ENCODE measurements at places on chromosomes 2 and 18.
A peak's percentile ranks its signal among the peaks of the same experiment; 100 is the strongest.

GRCh38 chr2:171922230-171923022, at the start of gene HAT1:
HAT1 (plus strand) TSS chr2:171922461; CDS start chr2:171922501, 40 bp downstream.
- DNase-seq: peak; percentile 98

DNA sequence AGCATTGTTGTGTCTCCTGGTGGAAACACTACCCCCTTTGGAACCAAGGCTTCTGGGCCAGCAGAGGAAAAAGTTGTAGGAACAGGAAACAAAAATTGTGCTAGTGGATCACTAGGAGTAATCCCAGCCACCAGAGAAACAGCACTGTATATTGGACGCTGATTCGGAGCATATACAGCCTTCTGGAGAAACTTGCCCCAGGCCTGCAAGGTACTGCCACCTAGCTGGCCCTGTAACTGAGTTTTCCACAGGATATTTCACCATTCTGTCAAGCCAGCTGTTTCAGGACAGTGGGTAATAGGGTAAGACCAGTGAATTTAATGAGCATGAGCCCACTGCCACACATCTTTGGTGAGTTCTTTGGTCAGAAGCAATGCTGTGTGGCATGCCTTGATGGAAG, 25.1 kb upstream of the EMILIN2 start:
- no peak for DNase-seq

DNA sequence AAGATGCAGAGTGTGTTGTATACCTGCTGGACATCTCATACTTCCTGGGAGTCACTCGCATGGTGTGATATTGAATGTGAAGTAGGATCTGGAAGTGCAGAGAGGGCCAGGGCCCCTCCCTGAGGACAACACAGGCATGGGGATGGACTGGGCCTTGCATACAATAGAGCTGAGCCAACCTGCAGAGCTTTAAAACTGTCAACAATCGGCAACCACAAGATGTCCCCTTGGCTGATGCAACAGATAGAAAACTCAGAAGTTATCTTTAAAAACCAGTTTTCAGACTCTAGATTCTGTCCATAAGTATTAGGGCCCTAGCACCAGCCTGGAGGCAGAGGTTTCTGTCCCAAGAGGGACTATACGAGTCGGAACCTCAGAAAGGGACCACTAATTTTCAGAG, 19.7 kb downstream of the EVA1A start:
- no peak for DNase-seq

- DNase-seq: no peak
Measured at GRCh38 chr18:48173557-48173956, 235.6 kb downstream of the ZBTB7C start.

DNA sequence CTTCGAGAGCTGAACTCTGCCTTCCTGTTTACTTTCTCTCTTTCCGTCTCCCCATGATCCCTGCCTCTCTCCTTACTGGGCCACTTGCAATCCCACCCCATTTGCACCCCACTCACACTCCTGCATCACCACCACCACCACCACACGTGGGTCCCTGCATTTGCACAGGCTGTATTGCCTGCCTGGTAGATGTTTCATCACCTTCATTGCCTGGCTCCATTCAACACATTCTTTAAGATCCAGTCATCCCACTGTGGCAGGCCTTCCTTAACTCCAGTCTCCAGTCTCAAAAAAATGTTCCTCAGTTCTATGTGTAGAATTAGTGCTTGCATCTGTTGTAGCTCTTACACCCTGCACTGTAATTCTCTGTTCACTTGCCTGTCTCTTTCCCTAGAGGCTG, 13.9 kb downstream of the NOSTRIN start:
- no peak for DNase-seq

- no peak for DNase-seq
Measured at GRCh38 chr2:137672989-137673552, 291.2 kb upstream of the HNMT start.

DNA sequence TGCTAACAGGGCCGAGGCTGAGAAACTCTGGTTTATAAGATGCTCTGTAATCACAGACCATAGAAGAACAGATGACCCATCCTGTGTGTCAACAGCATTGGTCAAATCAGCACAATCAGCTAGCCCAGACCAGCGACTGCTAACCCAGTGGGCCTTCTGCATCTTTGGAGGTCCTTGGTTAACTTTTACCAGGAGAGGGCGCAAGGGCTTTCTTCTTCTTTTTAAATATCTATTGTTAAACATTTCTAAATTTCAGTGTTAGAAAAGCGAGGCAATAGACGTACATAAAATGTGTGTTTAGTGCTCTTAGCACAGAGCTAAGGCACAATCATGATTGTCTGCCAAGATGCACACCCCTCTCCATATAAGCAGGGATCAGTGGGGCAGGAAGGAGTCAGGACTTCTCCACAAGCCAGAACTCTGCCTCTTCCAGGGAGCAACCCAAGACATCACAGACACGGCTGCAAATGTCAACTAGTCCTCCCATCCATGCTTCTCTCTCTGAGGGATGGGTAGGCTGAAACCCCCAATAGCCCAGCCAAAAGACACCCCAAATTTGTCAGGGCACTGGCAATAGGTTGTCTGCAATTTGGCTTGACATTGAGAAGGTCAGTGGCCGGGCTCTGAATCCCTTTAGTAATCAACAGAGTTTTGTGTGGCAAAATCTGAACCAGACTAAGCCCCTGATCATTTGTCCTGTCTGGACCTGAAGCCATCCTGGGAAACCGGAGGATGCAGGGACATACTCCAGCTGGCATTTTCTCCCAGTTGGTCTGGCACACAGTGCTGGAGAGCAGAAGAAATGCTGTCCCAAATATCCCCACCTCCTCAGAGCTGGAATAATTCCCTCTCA, 188.2 kb downstream of the BCL2 start:
- peak; percentile 68 for DNase-seq

DNA sequence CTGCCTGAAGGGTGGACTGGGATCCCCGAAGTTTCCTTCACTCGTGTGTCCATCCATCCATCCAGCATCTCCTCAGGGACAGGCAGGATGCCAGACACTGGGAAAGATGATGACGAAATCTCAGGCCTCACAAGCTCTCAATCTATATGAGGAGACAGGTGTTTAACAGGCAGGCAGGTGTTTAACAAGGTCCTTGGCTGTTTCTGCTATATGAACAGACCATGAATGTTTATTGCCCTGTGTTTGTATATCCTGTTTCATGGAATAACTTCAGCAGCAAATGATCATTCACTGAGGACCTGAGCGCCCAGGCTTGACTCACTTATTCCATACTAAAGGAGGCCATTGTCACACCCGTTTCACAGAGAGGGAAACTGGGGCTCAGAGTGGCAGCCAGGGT, 685.8 kb upstream of the HS6ST1 start:
- DNase-seq: no peak

DNA sequence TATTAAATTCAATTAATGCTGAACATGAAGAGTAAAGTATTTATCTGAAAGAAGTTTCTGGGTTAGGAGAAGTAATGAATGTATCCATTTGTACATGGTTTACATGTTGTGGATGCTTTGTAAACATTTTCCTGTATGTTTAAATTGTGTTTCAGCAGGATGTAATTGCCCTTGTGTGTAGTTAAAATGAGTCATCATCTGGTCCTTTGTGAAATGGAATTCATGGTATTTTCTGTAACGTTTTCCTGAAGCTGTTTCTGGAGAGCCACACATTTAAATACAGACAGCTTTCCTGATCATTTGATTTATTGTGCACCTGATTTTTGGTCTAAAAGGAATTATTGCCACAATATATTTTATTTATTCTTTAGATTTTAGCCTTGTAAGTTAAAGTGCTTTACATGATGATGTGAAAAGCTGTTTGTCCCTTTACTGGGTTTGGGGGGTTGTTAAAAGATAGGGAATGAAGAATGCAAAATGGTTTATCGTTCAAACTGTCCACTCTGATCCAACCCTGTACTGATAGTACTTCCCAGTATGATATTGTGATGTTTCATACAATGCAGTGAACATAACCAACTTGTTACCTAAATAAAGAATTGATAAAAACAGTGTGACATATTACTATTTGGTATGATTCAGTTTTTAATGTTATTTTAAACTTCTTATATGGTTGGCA, 41.7 kb upstream of the SLC3A1 start:
- no peak for DNase-seq

DNA sequence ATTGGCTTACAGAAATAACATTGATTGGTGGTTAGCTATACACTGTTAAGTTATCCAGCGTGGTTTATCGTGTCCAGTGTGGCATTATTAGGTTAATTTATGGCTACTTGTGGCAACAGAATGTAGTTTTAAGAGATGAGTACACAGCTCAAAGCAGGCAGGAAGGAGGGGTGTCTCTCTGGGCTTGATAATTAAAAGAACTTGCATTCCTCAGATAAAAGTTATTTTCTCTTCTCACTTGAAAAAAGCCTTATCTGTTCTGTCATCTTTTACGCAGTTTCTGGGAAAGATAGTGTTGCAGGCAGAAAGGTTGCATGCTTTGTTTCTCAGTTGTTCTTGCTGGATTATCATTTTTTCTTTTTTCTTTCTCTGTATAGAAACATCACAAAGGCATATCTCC, 154.4 kb upstream of the COL3A1 start:
- no peak for DNase-seq

GRCh38 chr2:106078096-106078495, 116.0 kb downstream of the UXS1 start:
- no peak for DNase-seq

DNA sequence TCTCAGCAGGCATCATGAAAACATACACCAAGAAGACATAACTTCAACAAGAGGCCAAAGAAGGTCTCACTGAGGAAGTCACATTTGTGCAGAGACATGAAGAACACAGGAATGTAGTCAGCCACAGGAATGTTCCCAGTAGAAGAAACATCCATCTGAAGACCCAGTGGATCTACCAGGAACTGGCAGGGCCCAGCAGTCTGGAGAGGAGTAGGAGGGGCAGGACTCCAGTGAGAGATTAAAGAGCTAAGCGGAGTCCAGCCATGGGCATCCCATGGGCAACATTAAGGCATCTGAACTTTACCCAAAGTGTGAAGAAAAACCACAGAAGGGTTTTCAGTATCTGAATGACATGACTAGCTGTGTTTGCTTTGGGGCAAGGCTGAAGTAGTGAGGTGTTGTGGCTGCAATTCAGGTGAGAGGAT, 103.1 kb downstream of the UPP2 start:
- peak; percentile 48 for DNase-seq

DNA sequence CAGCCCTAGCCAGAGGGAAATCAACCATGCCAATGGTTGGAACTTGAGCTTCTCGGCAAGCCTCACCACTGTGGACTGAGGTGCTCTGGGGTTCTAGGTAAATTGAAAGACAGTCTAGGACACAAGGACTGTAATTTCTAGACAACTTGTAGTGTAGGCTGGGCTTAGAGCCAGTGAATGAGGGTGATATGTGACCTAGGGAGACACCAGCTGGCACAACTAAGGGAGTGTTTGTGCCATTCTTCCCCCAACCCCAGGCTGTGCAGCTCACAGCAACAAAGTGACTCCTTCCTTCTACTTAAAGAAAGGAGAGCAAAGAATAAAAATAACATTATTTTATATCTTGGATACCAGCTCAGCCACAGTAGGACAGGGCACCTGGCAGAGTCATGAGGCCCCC, 1690.7 kb upstream of the TMEFF2 start:
- no peak for DNase-seq

- DNase-seq: no peak
Measured at GRCh38 chr2:3010001-3010400, 367.6 kb downstream of the EIPR1 start.

- no peak for DNase-seq
Measured at GRCh38 chr2:67548317-67549201, 151.4 kb downstream of the ETAA1 start.

DNA sequence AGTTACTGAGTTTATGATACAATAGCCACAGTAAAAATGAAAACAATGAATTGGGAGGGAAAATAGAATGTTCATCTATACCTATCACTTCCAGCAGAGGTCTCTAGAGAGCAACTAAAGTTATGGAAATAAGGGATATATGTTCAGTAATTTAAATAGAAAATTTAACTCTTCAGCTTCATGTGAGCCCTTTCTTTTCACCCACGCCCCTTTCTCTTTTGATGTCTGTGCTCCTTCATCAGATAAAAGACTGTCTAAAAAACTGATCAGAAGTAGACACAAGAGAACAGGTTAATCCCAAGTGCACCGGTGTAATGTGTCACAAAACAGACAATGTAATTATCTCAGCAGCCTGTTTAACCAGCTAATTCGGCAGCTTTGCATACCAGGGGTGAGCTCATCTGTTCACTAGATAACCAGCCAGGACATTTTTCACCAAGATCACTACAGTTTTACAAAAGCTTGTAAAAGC, 238.5 kb upstream of the ERBB4 start:
- DNase-seq: peak; percentile 39

DNA sequence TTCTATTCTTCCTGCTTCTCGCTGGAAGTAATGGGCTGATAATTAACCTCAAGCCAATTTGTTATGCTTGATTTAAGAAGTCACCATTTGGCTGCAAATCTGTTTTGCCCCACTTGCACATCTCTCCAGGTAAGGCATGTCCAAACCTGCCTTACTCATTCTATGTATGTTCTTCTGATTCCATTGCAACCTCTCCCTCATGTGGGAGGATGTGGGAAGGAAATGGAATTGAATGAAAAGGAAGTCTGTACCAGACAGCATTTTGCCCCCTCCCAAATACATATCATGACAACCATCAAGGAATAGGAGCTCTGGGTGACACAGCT, 131.7 kb downstream of the NRP2 start:
- no peak for DNase-seq

GRCh38 chr2:99420031-99420430, 69.8 kb downstream of the REV1 start:
- DNase-seq: no peak

DNA sequence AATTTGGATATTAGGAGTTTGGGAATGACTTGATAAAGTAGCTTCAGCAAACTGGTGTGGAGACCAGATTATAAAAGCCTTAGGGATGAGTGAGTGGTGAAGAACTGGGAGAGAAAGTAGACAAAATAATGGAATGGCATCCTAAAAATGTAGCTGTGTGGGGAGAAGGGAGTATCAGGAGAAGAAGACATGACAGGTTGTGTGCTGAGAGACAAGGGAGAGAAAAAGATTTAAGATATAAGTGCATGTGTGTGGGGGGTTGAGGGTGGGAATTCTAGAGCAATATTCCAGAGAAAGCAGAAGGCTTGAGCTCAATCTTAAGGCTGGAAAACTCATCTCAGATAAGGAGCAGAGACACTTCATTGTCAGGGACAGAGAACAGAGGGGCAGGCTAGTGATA, 159.5 kb downstream of the HNMT start:
- no peak for DNase-seq

DNA sequence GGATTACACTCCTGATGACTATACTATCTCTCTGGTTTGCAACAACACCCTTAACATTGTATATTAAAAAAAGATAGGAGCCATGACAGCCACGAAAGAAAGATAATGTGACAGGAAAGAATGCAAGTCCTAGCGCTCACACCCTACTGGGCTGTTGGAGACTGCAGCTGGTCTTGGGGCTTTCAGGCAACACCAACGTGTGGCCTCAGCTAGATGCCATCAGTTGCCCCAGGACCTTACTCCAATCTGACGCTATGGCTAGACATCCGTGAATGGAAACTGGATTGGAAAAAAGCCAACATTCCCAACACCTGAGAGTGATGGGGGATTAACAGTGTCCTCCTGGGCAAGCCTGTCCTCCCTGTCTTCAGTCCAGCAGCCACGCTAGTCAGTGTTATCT, 357.4 kb upstream of the GULP1 start:
- DNase-seq: no peak

GRCh38 chr2:168944065-168944464, 43.0 kb downstream of the G6PC2 start:
- no peak for DNase-seq

- DNase-seq: no peak
Measured at GRCh38 chr2:218168016-218168415, 1.3 kb upstream of the CXCR1 start.

- no peak for DNase-seq
Measured at GRCh38 chr2:238030422-238031155, 30.2 kb upstream of the SCLY start.
